ENCODE measurements at places on chromosomes 12 and 14.

DNA sequence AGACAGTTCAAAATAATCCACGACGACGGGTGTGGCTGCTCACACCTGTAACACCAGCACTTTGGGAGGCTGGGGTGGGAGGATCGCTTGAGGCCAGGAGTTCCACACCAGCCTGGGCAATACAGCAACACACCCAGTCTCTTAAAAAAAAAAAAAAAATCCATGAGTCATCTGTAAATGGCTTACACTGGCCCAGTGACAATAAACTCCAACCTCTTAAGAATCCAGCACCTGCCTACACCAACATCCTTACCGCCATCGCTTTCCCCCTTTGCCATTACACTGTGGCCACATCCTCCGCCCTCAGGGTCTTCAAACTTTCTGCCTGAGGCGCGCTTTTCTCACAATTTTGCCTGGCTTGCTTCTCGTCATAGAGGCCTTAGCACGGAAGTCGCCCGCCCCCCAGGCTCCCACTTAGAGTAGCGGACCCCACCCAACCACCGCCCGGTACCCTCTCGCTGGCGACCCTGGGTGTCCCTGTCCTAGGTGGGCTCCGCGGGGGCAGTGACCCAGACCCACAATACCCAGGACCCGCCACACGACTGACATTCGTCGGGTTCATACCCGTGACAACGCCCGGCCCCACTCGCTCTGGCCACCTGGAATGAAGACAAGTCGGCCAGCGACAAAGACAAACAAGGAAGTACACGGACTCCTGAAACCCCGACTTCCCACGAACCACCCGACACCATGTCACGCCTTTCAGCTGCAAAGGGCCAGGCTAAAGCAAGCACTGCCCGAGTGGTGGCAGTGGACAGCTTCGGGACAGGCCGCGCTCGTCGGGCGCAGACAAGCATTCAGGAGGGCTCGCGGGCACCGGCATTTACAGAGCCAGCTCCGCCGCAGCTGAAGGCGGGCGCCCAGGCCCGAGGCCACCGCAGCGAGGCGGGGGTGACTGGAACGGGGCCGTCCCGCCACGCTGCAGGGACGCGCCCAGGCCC lies 636 bp downstream of the GOLGA3 start:
- DNase-seq: no peak

DNA sequence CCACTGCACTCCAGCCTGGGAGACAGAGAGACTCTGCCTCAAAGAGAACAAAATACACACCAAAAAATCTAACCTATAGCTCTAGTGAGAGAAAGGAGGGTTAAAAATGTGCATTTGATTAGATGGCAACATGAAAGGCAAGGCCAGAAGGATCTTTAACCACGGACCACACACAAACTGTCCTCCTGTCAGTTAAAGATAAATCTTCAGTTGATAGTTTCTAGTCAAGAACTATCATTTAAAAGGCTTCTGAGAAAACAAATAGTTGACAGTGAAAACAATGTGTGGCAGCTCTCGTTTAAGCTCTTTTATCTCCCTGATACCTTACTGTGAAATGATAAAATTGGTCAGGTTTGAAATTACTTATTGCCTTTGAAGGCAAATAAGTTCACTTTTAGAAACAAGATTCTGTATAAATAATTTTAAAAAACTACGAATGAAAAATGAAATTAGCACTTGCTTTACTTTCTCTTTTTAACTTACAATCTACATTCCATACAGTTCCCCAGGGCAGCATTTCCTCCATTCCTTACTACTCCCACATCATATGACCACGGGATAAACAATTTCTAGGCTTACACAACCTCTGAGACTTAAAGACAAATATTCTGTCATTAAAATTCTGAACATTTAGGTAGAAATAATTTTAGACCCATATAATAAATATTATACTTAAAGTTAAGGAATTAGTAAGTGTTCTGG lies 71.4 kb upstream of the GNPNAT1 start:
- no peak for DNase-seq

DNA sequence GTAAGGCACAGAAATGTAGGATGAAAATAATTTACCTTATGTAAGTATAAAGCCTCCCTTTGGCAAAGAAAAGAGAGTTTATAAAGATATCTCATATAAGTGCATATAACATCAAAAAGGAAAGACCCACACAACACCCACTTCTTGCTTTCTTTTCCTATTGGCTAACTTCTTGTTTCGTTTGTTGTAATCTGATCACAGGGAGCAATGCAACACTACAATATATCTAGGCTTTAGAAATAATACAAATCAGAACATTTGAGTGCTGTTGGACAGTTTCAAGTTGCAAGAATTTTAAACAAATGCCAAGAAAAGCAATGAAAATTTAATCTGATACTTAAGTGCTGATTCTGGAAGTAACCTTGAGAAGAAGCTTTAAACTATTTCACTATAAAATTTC lies 1.3 kb downstream of the FGD6 start:
- DNase-seq: no peak

DNA sequence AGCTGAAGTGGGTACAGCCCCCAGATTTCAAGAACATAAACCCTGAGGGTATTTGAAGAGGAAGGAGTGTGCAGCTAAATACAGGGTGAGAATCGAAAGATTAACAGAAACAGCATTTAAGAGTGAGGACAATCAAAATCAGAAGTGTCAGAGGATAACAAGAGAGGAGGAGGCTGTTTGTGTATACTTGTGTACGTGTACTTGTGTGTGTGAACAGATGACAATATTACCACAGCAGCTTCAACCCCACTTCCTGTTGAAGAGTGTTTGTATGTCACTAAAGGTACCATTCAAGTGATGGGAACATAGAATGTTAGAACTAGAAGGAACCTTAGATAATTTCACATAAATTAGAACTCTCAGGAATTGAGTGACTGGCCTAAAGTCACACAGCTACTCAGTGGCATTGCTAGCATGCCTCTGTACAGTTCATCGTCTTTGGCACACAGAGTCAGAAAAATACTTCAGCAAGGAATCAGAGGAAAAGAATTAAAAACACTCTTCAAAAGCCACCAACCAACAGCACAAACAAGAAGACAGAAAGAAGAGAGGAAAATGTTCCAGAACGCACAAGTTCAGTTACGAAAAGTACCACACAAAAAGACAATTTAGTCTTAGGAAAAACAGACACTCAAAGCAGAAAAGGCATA lies 164.3 kb upstream of the BCL2L14 start:
- no peak for DNase-seq

DNA sequence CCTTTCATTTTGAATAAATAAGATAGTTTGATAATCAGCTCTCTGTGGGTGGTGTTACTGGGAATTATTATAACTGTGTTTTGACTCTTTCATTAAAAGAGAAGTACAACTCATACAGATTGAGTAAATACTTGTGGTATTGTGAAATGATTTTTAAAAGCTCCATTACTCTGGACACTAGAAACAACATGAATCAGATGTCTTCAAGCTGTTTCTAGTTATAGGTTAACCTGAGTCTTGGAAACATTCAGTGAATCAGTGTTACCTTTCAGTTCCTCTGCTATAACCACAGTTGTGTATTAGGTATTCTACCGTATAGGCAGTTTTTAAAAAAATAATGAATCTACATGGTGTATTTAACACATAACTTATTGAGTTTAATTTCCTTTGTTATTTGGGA lies 128.4 kb upstream of the SSTR1 start:
- no peak for DNase-seq

DNA sequence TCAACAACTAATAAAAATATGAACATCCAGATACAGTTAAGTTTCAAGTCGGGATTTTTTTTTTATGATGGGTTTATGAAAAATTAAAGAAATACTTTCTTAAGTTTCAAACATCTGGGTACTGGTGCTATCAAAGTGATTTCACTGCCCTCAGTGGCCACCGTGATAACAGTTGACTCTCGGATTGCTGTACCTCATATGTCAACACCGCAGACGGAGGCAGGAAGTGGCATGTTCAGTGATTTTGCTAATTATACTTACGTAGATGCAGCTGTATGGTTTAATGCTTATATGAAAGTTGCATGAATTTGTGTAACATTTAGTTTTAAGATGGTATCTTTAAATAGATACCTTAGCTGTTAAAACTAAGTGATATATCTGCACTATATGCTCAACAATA lies 20.8 kb upstream of the FBLN5 start:
- no peak for DNase-seq

DNA sequence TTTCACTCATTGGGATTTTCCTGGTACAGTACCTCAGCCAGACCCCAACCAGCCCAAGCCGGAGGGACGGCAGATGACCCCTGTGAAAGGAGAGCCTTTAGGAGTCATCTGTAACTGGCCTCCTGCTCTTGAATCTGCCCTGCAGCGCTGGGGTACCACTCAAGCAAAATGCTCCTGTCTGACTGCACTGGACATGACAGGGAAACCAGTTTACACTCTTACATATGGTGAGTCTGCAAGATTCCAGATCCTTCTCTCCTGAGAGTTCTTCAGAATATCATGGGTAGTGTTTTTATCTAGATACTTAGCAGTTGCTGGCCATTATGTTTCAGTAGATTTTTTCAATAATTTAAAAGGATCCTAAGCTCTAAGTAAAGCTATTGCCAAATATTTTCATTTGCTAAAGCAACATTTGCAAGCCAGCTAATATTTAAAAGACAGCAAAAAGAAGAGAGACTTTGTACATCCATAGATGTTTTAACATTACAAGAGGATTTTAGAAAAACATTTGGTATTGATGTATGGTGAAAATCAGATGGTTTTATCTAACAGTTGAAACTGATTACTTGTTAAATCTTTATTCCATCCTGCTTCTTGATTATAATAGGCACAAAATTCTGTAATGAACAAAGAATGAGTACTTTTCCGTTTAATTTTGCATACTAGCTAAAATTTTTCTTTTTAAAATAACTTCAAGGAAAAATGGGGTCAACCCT lies 85.1 kb upstream of the ATF1 start:
- no peak for DNase-seq

DNA sequence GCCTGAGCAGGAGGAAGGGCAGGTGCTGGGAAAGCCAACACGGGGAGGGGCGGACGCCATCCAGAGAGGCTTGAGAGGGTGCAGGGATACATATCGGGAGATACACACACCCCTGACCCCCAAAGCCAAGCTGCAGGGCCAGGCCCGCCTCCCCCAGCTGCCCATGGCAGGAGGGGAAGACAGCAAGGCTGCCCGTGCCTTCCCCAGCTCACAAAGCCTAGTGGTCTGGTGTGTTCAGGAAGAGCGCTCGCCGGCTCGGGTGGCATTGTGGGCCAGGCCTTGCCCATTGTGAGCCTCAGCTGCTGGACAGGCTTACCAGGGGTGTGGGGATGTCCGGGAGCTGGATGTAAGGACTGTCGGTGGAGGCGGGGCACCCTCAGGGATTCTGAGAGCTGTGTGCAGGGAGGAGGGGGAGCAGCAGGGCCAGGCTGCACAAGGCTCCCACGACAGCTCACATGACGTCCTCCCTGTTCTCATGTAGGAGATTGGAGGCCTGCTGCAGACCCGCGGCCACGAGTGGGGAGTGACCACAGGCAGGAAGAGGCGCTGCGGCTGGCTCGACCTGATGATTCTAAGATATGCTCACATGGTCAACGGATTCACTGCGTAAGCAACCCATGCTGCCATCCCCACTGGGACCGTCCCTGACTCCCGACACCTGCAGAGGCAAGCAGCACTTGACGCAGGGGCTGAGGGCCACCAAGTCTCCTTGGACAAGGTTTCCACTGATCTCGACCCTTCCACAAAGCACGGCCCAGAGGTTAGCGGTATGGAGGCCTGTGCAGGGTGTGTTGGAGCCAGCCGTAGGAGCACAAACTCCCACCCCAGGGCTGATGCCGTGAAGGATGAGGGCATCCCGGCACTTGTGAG lies 10.1 kb upstream of the SIVA1 start:
- no peak for DNase-seq

DNA sequence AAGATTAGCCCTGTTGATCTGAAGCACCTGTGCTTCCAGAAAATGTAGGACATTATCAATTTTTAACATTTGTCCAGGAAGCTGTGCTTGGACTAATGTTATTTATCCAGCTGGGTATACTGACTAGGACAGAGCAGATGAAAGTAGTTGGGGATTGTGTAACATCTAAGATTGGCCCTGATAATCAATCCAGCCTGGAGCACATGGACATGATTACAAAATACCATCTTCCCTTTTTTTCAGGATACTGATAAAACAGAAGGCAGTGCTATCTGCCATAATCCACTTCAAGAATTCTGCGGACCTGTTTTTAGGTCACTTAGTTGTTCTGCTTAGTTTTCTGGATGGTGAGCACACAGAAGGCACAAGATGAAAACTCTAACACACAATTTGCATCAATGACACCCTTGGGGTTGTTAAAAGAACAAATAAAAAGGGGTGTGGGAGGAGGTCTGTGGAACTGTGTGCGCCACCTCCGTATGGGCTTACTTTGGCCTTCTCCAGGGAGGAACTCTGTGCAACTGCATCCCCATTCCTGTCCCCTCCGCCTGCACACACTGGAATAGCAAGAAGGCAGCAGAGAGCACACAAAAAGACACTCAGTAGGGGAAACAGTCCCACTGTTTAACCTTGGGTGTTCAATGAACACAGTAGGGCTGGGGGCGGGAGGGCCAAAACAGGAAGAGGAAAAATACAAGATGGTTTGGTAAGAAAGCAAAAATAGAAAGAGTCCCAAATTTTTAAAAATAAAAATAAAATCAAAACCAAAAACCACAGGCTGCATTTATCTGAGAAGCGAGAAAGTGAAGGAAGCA lies 31.1 kb upstream of the DUSP6 start:
- DNase-seq: no peak

- no peak for DNase-seq
Observed at GRCh38 chr12:121673013-121673511, 3.6 kb upstream of the MORN3 start.

GRCh38 chr12:123064885-123065619 lies 84.6 kb downstream of the ARL6IP4 start:
- DNase-seq: peak; percentile 47

- no peak for DNase-seq
Observed at GRCh38 chr12:47504775-47505446, 200.9 kb downstream of the RPAP3 start.

- DNase-seq: peak; percentile 57
Observed at GRCh38 chr14:74860899-74861733, 14.8 kb downstream of the PROX2 start.

DNA sequence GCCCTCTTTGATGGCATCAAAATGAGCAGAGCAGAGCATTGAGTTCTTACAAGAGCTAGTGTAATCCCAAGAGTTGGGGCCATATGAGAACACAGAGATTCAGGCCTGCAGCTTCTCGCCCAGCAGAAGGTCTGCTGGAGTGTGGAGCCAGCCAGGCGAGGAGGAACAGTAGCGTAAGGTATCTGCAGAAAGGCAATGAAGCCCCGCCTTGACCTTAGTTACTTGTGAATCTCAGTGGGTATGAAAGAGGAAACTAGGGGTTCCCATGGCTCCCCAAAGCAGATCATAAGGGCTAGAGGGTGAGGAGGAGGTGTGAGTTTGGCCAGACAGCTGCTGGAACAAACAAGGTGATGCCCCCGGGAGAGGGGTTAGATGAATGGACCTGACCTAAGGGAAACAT lies 49.4 kb downstream of the SLC8A3 start:
- DNase-seq: no peak

DNA sequence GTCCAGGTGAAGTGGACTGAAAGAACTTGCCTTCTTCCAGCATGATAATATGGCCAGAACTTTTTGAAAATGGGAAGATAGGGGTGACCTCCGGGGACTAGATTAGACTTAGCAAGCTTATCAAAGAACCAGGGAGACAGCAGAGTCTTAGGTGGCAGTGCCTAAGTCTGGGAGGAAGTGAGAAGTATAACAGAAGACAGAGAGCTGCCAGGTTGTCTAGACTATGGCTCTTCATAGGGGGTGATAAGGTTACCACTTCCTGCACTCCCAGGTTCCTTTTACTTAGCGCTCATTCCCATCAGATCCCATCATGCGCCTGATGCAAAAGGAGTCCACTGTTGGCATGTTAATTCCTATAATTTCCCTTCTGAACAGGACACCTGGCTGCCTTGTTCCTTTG lies 69.9 kb downstream of the PLXNC1 start:
- no peak for DNase-seq
